ENCODE measurements at places on chromosomes 6 and 20. TPM values are rescaled to one million over a fixed set of nuclear protein-coding genes. Genes with fewer than 3 reads are reported as not detected.

KIAA1755 gene
- 5.6 TPM for total RNA-seq

DNA sequence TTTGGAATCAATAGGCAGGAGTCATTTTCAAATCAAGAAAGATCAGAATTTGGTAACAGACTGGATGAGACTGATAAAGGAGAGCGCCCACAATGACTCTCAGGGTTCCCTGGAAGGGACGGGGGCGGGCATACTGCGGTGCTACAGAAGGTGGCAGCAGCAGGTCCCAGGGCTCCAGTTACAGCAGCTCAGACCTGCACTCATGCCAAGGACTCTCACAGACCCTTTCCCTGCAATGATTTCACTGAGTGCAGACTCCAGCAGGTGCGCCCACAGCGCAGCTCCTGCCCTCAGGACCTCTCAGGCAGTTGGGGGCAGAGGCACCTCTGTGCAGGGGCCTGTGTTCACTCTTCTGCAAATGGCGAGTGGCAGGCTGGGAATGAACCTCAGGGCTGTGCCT, 359.8 kb downstream of the ZFAND3 start:
- DNase-seq = peak; percentile 71

- DNase-seq = no peak
These were observed 5.0 kb downstream of the BRD2 start for GRCh38 chr6:32973144-32974015.

- no peak for DNase-seq
These were observed 199.8 kb downstream of the PLCB1 start for GRCh38 chr20:8331740-8332412.

DNA sequence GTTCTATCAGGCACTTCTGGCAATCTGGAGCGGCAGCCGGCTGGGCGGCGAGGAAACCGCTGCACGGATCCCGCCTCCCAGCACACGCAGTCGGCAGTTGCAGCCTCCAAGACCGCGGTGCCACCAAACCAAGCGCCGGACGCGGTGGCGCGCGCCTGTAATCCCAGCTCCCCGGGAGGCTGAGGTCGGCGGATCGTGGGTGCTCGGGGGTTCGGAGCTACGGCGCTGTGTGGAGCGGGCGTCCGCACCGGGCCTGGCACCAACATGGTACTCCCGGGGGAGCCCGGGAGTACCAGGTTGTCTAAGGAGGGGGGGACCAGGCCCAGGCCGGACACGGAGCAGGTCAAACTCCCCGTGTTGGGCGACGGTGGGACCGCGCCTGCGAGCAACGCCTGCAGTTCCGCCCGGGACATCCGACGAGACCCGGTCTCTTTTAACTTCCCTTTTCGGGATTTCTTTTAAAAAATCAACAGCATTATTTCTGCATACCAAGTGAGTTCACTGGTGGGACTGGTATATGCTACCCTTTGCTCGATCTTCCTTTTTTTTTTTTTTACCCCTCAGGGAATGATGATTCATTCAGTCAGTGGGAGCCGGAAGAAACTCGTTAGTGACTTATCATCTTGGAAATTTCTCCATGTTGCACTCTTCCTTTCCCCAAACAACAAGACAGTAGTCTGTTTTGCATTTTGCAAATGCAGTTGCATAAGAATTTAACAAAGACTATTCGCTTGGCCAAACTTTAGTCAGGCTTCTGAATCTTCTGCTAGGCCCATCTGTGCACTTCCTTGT, 27.6 kb downstream of the ZNF311 start:
- no peak for DNase-seq
